Neural crest cell (in vitro differentiated cells): ENCODE measurements at places on chromosomes 12 and 14. TPM values are rescaled to one million over a fixed set of nuclear protein-coding genes. Genes with fewer than 3 reads are reported as not detected.

GRCh38 chr12:46585854-46586621, 213.5 kb upstream of the SLC38A2 start:
- peak; percentile 45 for DNase-seq

GRCh38 chr12:24044941-24045703, 95.7 kb upstream of the SOX5 start:
- no peak for DNase-seq

CDH24 gene
- total RNA-seq = 33.7 and 37.2 TPM in 2 replicates

DNA sequence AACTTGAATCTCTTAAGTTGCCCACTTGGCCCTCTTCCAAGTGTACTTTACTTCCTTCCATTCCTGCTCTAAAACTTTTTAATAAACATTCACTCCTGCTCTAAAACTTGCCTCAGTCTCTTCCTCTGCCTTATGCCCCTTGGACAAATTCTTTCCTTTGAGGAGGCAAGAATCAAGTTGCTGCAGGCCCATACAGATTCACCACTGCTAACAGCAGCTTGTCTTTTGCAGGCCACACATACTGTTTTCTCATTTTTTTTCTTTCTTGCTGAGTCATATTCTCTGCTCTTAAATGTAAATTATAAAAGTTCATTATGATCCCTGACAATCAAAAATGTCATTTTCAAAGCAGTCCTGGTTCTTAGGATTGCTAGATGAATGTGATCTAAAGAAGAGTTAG, 1820.8 kb upstream of the FLRT2 start:
- no peak for DNase-seq

GRCh38 chr12:47343684-47344567, 264.2 kb upstream of the AMIGO2 start:
- no peak for DNase-seq
